ENCODE measurements at places on chromosomes 4 and X.
A peak's percentile ranks its signal among the peaks of the same experiment; 100 is the strongest.

DNA sequence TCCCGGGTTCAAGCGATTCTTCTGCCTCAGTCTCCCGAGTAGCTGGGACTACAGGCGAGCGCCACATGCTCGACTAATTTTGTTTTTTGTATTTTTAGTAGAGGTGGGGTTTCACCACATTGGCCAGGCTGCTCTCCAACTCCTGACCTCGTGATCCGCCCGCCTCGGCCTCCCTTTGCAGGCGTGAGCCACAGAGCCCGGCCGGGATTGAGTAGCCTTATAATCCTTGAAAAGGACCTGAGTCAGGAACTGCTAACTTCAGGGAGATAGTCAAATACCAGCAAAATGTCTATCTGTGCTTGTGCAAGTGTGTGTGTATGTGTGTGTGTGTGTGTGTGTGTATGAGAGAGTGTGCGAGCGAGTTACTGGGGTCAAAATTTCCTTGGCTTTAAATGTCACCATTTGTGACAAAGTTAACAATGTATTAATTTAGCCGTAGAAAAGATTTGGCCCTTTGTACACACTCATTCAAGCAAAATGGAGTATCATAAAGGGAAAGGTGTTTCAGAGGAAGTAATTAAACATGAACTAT, 1.8 kb upstream of the KDM6A start:
- DNase-seq = no peak

DNA sequence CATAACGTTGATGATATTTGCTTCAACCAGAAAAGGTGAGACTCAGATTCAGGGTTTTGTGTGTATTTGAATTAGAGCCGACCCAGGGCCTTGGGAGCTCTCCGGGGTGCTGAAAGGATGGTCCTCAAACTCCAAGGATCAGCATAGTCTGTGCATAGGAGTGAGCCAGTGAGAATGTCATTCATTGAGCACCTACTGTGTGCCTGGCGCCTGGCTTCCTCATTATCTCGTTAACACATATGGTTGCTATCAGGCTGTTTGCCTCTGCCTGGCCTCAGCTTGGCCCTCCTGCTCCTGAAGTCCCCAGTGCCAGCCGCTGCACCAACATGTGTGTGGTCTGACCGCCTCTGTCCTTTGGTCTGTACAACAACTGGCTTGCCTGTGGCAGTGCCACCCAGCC, 25.1 kb upstream of the JAKMIP1 start:
- DNase-seq = no peak

- no peak for DNase-seq
Observed at GRCh38 chr4:80151981-80152380, 45.3 kb upstream of the PRDM8 start.

GRCh38 chr4:71126719-71127118, 133.3 kb downstream of the DCK start:
- DNase-seq = no peak

GRCh38 chr4:111842336-111842735, 302.9 kb upstream of the FAM241A start:
- DNase-seq = no peak

- no peak for DNase-seq
Observed at GRCh38 chr4:113083346-113083745, 33.9 kb downstream of the ANK2 start.

DNA sequence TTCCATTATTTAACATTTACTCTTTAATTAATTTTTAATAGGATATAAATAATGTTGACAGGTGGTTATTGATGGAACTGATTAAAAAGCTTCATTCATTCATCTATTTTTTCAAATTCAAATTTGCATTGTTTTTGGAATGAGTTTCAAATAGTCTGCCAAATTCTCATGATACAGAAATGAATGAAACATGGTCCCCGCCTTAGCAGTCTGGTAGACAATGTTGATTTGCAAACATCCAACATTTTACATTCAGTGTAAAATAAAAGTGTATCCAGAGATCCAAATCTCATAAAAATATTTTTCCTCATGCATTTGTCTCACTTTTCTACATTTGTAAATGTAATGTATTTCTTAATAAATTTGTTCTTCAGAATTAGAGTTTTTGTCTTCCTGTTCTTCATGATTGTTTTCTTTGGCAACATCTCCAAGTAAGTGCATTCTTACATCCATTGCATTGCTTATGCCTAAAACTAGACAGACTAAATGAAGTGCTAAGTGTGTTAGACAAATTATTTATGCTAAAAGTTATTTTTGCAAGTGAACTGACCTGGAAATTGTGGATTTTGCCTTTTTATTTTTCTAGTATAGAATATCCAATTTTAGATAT, 142.3 kb downstream of the PCDH18 start:
- DNase-seq = no peak

- no peak for DNase-seq
Observed at GRCh38 chrX:24166078-24166477, 16.5 kb downstream of the ZFX start.

DNA sequence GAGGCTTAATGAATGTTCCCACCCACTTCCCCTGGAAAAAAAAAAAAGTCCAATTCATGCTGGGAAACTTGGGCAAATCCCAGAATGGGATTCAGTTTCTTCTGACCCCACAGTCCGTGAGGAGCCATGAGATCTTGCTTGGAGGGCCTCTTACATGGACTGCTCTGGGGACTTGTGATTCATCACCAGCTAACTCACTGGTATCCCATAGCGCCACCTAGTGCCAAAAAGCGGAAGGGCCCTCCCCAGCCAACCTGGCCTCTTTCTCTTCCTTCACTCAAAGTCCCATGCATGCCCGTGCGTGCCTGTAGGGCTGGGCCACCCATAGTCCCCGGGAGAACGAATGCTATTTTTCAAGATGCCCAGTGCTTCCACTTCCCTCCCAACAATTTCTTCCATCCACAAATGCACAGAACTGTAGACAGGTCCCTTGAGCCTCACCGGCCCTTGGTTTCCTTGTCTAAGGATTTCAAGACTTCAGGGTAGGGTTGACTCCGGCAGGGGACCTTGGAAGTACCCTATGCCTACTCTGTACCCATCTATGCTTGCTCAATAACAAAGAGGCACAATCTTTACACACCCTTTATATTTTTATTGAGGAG, 5.1 kb downstream of the RTL5 start:
- peak; percentile 82 for DNase-seq

DNA sequence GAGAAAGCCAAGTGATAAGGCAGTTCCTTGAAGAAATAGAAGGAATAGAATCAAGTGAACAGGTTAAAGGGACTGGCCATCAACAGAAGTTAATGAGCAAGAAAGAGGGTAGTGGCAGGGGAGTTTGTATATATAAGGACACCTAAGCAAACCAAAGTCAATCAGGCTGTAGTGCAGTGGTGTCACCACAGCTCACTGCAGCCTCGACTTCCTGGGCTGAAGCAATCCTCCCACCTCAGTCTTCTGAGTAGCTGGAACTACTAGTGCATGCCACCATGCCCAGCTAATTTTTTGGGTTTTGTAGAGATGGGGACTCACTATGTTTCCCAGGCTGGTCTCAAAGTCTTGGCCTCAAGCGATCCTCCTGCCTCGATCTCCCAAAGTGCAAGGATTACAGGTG, 15.9 kb downstream of the ACOT9 start:
- no peak for DNase-seq

DNA sequence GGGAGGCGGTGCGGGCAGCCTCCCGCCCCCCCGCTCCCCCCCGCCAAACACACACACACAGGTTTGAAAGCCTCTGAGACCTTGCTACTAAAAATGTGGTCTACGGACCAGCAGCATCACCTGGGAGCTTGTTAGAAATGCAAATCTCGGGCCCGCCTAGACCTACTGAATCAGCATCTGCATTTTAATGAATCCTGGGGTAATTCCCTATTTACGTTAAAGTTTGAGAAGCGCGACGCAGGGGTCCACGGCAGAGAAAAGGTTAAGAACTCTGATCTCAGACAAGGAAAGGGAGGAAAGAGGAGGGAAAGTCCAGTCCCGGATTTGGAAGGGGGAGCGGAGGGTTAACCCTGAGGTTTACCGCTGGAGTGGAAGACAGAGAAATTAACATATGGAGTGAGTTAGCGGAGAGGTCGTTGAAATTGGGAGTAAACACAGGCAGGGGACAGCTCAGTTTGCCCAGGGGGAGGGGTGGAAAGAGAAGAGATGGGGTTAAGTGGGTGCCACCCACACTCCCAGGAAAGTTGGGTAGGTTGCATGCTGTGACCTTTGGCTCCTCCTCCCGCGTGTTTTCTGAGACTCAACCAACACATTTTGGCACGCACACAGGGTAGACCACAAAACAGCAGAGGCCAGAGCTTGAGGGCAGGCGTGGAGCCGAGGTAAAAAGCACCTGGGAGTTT, 483.6 kb downstream of the BCOR start:
- peak; percentile 3 for DNase-seq

DNA sequence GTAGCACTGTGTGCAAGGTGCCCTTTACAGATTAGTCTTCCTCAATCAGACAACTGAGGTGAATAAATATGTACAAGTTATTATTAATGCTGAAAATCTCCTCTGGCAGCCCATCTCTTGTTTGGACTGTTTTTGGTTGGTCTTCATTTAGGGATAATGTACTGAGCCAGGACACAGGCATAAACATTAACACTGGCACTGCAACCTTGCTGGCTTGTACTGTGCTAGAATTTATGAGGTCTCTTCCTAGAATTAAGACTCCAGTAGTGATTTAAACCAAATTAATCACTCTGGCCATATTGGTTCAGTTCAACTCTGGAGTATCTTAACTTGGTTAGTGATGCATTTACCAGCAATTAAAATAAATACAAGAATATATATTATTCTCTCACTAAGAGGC, 244.7 kb upstream of the GK2 start:
- no peak for DNase-seq

GRCh38 chr4:15104825-15105224, 102.5 kb downstream of the CPEB2 start:
- no peak for DNase-seq

DNA sequence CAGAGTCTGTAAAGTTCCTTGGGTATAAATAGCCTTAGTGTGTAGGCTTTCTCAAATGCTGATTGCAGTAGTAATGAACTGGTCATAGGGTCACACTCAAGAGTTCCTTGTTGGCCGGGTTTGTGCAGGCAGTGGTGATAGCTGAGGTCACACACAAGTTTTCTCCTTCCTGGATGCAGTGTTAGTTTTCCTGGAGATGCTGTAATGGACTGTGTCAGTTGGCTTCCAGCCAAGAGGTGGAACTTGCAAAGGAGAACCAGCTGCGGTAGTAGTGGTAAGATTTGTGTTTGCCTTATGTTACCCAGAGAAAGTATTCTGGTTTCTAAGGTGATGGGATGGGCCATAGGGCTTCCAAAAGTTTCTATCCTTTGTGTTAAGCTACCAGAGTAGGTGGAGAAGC, 409.8 kb upstream of the FRG1 start:
- no peak for DNase-seq

DNA sequence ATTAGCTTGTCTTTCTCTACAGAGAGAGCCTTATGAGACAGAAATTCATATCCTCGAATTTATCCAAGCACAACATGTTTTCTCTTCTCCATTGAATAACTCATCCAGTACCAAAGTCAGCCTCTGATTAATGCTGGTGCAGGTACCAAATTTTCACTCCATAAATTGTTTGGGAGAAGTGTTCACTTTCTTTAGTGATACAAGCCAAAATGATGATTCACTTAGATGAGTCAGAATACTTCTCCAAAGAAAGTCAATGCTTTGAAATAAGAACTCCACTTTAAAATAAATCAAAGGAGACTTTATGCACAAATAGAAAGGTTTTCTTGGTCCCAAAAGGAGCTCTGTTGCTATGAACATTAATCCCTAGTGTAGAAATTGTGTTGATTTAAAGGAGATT, 60.2 kb downstream of the MAOB start:
- DNase-seq = no peak

DNA sequence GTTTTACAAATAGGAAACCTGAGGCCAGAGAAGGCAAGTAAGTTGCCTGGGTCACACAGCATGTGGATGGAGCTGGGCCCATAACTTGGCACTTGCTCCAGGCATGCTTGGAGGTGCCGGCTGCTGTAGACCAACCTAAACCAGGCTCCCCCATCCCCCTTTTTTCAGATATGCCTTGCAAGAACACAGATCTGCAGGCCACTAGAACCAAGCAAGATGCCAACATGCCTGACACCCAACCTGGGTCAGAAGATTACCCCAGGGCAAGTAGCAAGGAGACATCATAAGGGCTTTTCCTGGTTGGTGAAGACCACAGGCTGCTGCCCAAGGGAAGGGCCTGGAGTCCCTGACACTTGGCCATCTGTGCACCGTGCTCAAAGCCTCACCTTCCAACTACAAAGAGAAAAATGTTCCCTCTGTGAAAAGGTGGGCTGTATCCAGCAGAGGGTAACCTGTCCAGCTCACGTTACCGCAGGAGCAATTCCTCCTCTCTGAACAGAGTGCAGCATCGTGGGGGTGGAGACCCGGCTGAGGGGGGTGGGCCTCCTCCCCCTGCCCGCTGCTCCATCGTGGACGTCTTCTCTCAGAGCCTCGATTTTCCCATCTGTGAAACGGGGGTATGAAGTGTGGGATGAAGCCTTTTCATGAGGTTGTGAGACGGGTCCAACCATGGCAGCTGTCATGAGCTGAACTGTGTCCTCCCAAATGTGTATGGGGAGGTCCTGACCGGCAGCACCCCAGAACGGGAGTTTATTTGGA, 23.0 kb downstream of the HMX1 start:
- DNase-seq = no peak

- no peak for DNase-seq
Observed at GRCh38 chr4:142393127-142393526, 453.0 kb downstream of the INPP4B start.

DNA sequence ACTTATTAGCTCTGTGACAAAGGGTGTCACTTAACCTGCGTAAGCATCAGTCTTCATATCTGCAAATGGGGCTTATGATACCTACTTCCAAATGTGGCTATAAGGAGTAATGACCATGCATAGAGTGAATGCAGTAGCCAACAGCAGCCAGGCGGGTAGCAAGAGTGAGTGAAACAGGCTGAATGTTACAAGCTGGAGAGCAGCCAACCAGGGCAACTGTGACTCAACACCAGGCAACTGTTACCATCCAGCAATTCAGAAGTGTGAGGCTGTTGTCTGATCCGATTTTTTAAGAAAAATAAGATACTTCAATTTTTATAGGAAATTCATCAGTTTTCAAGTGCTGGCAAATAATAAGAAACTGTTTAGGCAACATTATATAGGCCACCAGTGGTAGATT, 270.2 kb upstream of the TAPT1 start:
- DNase-seq = no peak

- no peak for DNase-seq
Observed at GRCh38 chr4:107755841-107756356, 35.9 kb upstream of the PAPSS1 start.

DNA sequence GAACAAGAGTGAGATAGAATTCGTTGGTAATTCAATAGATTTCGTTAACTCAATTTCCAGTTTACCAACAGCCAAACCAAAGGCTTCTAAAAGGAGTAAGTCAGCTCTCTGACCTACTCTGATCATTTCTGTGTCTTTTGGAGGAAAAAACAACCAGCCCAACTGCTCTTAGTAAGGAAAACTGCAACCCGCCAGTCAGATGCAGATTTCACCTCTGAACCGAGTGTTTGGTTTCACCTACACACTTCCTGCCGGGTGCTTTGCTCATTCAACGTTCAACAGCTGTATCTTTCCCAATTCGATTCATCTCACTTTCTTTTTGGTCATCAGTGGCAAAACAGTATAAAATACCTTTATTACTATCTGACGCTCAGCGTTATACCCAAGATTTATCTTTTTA, 24.5 kb downstream of the TMSB4X start:
- DNase-seq = no peak
